SW480 (cell line): ENCODE measurements at places on chromosomes 5 and 9.

DNA sequence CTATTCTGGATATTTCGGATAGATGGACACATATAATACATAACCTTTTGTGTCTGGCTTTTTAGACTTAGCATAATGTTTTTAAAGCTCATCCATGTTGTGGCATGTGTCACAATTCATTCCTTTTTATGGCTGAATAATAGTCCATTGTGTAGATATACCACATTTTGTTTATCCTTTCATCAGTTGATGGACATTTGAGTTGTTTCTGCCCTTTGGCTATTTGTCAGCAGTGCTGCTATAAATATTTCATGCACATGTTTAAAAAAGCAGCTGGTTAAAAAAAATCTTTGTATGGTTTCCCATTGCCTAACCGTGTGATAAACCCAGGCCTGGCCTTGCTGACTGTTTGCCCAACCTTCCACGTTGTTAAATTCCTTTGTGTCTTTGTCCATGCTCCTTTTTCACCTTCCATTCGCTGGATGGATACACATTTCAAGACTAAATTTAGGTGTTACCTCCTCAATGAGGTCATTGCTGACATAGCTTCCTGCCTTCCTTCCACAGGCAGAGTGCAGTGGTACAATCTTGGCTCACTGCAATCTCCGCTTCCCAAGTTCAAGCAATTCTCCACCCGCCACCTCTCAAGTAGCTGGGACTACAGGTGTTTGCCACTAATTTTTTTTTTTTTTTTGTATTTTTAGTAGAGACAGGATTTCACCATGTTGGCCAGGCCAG, 11.3 kb downstream of the GDA start:
- no peak for DNase-seq

- DNase-seq = no peak
Observed at GRCh38 chr9:108911820-108912219, 22.1 kb downstream of the ELP1 start.

DNA sequence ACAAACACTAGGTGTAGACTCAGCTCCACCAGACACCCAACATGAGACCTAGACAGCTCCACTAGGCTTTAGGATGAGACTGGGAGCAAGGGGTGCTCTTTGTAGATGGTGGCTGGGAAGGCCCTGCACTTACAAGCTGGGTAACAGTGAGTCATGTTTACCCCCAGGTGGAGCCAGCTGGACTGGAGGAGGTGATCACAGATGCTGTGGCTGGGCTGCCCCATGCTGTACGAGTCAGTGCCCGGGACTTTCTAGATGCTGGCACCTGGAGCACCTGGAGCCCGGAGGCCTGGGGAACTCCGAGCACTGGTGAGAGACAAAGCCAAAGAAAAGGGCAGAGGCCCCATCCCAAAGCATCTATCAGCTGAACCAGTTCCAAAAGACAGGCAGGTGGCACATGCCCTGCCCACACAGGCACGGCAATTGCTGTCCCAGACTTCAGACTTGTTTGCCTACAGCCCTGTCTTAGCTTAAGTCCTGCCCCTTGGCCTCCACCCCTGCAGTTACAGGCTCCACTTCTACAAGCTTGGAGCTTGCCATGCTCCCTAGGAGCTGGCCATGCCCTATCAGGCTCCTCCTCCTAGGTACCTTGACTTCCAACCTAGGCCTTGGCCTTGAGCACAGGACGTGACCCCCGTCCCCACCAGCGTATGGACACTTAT, 2.7 kb downstream of the CCL27 start:
- DNase-seq = peak; percentile 48

GRCh38 chr5:100667161-100667630, 132.0 kb downstream of the FAM174A start:
- DNase-seq = peak; percentile 12

DNA sequence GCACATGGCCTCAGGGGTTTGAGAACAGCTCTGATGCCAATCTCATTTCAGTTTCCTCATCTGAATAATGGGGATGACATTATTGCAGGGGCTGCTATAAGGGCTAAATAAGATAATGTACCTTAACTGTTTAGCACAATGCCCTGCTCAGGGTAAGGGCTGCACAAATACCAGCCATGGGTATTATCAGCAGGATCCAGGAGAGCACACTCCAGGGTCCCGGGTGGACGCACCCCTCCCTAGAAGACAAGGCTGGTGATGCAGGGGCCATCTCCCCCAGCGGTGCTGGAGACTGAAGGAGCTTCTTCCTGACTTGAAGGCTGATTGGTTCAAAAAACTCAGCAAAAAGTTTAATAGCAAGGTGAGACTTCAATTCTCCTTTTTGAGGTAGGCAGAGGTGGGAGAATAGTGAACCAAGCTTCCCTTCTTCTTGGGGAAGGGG, 2.7 kb upstream of the CXXC5 start:
- no peak for DNase-seq

DNA sequence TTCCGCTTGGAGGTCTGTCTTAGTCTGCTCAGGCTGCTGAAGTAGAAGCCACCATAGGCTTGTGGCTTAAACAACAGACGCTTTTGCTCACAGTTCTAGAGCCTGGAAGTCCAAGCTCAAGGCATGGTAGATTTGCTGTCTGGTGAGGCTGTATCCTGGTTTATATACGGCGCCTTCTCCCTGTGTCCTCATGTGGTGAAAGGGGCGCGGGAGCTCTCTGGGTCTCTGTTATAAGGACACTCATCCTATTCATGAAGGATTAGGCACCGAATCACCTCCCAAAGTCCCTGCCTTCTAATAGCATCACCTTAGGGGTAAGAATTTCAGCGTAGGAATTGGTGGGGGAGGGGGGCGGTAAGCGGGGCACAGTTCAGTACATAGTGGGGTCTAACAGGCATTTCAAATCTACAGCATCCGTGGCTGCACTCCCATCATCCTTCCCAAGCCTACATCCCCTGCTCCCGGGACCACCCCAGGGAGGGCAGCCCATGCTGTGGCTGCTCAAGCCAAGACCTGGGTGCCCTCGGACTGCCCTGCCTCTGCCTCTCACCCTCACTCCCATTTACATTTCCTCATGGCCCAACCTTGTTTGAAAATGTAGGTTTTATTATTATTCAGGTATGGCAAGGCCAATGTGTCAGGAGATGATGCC, 15.1 kb upstream of the LPCAT1 start:
- DNase-seq = no peak

GRCh38 chr5:65907135-65907534, 19.2 kb upstream of the ERBIN start:
- no peak for DNase-seq

- DNase-seq = no peak
Observed at GRCh38 chr9:130448771-130449603, 4.2 kb downstream of the ASS1 start.

DNA sequence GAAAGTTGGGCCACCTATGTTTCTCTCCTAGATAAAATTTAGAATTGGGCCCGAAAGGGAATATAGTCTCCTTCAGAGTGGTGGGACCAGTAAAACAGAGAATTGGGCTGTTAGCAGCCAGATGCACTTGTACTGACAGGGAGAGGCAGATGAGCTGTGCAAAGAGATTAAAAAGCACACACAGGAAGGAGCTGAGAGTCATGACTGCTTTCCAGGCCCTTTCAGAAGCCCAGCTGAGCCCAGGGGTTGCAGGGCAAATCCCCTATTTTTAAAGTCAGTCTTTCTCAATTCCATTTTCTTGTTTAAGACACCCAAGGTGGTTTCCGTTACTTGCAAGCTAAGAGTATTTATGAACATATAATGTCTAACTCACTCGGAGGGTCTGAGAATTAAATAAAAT, 130.4 kb downstream of the PRELID2 start:
- DNase-seq = no peak

- DNase-seq = no peak
Observed at GRCh38 chr9:113011911-113012381, at the start of gene ZNF883. TSS of gene ZNF883 (minus strand) at chr9:113012192.

DNA sequence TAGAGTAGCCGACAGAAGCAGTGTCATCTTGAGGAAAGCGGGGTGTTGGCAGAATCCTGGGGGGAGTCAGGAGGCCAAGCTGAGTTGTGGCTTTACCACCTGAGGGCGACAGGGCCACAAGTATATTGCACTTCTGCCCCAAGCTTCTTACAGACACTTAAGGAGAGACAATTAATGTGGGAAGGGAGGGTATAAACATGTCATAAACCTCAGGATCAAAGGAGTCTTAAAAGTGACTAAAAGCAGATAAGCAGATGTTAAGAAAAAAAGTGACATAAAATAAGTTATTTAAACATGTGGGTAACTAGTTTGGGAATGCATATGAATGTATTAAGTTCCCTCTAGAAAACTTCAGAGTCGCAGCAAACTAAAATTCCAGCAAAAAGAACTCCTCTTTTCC, 63.9 kb downstream of the ERAP1 start:
- DNase-seq = no peak

DNA sequence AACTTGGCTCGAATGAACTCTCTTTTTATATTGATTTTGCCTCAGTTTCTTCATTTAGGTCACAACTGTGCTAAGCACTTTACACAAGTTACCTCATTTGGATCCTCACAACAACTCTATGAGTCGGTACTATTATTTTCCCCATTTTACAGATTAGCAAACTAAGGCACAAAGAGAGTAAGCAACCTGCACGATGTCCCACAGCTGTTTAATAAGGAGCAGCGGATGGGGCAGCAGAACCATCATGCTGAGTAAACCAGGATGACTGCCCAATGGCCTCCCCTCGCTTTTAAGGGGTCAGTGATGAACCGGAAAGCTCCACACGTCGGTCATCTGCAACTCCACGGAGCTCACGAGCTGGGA, 607 bp downstream of the PRELID2 start:
- DNase-seq = no peak

DNA sequence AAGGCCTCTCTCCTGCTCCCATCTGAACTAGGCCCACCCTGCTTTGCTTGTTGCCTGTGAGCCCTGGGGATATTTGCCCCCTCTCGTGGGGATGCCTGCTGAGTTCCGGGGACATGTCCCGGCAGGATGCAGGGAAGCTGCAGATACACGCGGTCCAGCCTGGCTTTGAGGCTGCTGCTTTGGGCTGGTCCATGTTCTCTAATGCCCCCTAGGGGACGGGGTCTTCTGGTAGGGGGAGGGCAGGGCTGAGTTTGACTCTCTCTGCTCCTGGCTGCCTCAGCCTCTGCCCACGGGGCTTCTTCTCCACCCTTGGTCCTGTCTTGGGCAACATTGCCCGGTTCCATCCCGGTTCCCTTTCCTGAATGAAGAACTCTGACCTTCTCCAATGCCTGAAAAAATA, 84.9 kb upstream of the ASS1 start:
- no peak for DNase-seq

- peak; percentile 98 for DNase-seq
Observed at GRCh38 chr9:6590772-6591384, 54.7 kb downstream of the GLDC start.

- no peak for DNase-seq
Observed at GRCh38 chr9:12875191-12875590, 100.4 kb downstream of the LURAP1L start.

DNA sequence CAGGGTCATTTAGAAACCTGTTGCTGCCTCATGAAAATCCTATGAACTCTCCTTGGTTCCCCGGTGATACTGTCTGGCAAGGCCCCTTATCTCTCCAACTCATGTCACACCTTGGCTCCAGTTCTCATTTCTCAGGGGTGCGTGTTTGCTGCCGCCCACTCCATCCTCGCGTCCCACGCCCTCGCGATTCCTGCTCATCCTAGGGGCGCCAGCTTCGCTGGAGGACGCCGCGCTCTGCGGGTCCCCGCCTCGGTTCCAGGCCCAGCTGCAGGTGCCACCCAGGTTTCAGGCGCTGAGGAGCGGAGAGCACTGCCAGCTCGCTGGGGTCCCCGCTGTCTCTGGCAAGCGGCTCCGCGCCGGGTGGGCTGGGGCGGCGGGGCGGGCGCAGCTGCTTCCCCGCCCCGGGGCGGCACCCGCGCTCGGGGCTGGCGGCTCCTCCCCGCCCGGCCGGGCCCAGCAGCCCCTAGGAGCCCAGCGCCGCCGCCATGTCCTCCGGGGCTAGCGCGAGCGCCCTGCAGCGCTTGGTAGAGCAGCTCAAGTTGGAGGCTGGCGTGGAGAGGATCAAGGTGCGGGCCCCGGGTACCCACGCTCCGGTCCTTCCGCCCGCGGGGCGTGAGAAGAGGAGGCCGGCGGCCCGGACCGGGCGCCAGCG, at the start of gene GNG10:
Gene GNG10 (plus strand): TSS at position 456 of the 652 bp plus-strand sequence. CDS start 30 bp downstream, at position 486.
- peak; percentile 39 for DNase-seq

- DNase-seq = no peak
Observed at GRCh38 chr5:94395468-94395867, 222.9 kb downstream of the KIAA0825 start.

DNA sequence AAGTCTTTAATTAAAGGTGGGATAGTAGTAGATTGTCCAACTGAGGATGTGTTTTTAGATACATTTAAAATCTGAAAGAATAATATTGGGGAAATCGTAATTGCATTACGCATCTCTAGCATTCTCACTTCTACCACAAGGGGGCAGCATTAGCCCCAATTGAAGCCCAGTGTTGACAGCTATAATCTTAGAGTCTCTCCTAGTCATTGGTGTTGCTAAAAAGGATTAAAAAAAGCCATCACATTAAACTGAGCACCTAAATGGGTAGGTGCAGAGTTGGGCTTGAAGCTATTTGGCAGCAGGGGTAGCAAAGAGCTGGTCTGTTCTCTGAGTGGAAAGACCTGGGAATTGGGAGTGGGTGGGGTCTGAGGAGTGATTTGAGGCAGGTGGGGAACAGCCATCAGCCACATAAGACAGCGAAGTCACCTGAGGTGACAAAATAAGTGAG, 177.2 kb downstream of the OSTF1 start:
- peak; percentile 56 for DNase-seq
